ENCODE measurements at places on chromosomes 7 and 10.

- no peak for DNase-seq
These were observed 56.4 kb downstream of the PROSER2 start for GRCh38 chr10:11879387-11880094.

- no peak for DNase-seq
These were observed 86.3 kb upstream of the NPS start for GRCh38 chr10:127462643-127463295.

DNA sequence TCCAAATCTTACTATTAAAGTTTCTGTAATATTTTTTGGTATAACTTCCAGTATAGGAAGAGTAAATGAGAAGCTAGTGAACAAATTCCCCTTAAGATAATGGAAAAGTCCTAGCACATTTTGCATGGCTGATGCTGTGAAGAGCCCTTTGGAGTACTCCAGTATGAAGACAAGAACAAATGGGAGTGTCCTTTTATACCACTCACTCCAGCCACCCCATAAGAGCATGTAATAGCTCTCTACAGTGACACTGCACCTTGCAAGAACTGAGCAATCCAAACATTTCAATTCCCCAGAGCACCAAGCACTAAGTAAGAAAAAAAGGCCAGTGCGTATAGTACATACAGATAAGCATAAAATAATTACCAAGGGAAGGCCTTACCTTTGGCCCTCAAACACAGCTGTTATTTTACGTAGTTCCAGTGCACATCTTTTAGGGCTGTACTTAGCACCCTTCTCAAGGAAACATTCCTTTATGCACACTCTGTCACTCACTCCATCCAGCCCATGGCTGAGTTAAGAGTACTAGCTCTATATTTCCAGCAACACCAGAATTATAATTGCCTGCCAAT is 135.4 kb downstream of the ST7 start:
- DNase-seq, result no peak

GRCh38 chr10:86103391-86104101 is 263.0 kb downstream of the GRID1 start:
- DNase-seq, result peak; percentile 59

GRCh38 chr10:105278439-105278838 is 637.3 kb downstream of the SORCS3 start:
- DNase-seq, result no peak

DNA sequence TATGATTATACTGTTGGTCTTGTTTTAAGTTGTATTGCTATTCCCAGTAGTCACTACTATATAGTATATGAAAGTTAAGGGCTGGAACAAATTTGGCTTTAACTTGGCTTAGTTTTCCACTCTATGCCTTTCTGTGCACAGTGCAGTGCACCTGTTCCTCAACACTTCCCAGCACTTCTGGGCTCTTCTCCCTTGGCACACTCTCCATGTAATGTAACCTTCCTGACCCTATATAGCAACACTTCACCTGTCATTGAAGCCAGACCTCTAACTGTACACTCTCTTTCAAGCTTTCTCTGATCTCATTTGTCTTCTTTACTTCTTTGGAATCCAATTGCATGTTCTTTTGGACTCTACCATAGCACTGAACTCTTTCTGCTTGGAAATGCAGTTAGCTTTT is 83.9 kb upstream of the SMIM30 start:
- no peak for DNase-seq

GRCh38 chr10:100340948-100341847 is 5.8 kb upstream of the SCD start:
- DNase-seq, result no peak

DNA sequence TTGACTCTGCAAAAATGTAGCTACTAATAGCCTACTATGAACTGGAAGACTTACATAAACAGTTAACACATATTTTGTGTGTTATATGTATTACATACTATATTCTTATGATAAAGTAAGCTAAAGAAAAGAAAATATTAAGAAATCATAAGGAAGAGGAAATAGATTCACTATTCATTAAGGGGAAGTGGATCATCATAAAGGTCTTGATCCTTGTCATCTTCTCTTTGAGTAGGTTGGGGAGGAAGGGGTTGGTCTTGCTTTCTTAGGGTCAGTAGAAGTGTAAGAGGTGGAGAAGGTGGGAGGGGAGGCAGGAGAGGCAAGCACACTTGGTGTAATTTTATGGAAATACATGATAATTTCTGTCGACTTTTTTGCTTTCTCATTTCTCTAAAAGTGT is 81.3 kb downstream of the NAMPT start:
- DNase-seq, result no peak

- no peak for DNase-seq
These were observed 2.0 kb upstream of the PANK1 start for GRCh38 chr10:89646889-89647657.

DNA sequence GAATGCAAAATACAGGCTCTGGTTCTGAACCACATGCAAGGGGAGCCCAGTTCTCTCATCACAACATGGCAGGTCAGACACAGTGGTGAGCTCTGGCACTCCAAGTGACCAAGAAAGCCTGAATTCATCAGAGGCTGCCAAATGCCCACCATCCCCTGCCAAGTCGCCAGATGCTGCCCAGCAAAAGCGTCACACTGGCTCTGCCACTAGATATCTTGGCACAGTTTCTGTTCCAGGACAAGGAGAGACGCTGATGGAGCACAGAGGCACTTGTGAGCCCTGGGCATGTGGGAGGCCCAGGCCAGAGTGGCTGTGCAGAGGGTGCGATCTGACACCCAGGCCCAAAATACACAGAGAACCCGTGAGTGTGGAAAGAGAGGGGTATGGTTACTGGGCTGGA is 57.8 kb downstream of the GAD2 start:
- DNase-seq, result no peak

- DNase-seq, result peak; percentile 75
These were observed 13.6 kb upstream of the PRKAG2 start for GRCh38 chr7:151890355-151891004.

GRCh38 chr7:22952306-22953015 is 61.5 kb downstream of the HYCC1 start:
- no peak for DNase-seq

DNA sequence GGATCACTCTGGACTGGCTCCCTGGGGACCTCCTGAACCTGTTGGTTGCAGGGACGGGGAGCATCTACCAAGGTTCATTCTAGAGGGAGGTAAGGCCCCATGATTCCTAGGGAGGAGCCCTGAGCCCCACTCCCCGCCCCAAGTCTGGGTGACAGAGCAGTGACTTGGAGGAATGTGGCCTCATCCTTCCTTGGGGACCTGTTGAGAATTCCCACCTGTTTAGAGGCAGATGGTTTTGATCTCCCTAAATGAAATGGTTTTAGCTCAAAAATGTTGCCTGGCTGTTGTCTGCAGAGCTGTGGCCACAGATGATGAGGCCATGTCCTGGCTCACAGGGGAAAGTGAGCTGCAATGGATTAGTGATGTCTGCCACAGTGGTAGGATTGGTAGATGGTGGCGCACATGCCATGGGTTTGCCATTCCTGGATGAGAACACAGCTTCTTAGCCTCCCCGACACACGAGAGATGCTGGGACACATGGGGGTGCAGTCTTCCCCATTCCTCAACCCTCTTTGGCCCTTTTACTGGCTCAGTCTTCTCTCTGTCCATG is 12.3 kb downstream of the C10orf105 start:
- no peak for DNase-seq

DNA sequence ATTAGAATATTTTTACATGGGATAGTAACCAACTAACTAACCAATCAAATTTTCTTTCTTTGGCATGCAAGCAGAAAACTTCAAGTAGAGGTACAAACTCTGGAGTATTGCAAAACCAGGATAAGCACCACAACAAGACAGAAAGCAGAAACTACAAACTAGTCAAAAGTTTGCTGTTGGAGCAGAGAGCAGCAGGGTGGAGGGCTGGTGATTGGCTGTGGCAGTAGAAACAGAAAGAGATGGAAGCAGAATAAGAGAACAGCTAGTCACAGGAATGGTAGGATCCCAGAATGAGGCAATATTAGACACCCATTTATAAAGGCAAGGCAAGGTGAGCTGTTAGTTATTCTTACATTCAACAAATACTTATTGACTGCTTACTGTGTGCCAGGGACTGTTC is 6.8 kb upstream of the MACC1 start:
- no peak for DNase-seq

DNA sequence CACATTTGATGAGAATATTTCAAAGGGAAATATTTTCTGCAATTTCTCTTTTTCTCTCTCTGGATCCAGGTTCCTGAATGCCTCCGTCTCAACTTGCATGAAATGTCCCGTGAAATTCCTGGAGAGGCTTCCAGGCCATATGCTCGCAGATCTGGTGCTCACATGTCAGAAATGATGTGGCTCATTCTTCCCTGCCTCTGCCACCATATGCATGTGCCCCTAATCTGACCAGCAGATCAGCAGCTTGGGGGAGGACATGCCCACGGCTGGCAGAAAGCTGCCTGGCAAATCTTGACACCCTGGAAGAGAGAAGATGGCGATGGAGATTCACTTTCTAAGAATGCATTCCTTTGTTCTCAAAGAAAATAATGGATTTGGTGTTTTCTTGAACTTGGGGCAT is 490.7 kb downstream of the RPS24 start:
- DNase-seq, result no peak

- DNase-seq, result peak; percentile 81
These were observed 2.0 kb downstream of the TYSND1 start for GRCh38 chr10:70144372-70145110.

- DNase-seq, result no peak
These were observed 3.0 kb downstream of the SMARCD3 start for GRCh38 chr7:151245360-151246101.

DNA sequence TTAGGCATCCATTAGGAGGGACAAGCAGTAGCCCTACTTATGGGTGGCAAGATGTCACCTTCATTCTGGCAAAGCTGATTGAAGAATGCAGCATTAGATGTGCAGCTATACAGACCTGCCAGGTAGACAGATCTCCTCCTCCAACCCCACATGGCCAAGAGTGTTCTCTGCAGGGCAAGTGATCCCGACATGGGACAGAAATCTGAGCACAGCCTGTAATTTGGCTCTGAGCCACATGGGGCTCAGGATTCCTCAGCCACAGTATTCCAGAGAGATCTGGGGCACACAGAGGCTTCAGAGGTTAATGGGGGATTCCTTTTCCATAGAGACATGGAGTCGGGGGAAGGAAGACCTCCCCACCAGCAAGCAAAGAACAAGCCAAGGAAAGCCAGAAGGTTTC is 58.7 kb upstream of the GDF10 start:
- DNase-seq, result no peak

DNA sequence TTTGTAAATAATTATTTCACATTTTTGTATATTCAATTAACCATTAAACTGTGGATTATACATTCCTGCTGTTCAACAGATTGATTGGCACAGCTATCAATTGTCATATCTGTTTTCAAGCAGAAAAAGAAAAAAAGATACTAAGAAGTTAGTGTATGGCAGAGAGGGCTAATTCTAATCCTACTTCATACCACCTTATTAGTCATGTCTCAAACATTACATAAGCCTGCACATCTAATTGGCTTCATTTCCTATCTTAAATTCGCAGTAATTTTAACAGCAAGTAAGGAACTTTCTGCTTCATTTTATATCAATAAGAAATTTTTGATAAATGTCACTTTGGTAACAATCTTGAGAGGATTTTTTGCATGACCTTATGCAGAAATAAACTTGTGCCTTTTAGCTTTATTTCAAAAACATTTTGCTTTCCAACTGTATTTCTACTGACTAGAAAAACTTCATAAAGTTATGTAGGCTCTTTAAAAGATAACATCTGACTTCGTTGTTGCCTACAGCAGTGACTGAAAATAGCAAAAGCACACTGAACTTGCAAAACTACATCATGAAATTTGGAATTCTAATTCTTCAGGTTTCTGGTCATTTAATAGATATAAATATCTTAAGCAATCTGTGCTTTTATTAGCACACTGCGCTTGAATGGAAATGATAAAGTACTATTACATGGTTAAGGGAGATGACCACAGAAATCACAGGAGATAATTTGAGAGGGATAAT is 111.5 kb downstream of the SEMA3C start:
- no peak for DNase-seq

DNA sequence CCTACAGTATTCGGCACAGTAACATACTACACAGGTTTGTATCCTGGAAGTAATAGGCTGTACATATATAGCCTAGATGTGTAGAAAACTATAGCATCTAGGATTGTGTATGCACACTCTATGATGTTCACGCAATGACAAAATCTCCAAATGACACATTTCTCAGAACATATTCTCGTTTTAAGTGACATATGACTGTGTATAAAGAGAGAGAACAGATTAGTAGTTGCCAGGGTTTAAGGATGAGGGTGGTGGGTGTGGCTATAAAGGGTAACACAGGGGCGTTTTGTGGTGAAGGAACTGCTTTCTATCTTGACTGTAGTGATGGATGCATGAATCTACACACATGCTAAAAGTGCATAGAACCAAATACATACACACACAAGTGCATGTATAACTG is 101.2 kb downstream of the ARL4A start:
- DNase-seq, result no peak

GRCh38 chr7:132004529-132004928 is 448.1 kb upstream of the PODXL start:
- DNase-seq, result no peak

- no peak for DNase-seq
These were observed 265.9 kb upstream of the YAE1 start for GRCh38 chr7:39300276-39300675.

GRCh38 chr7:116953906-116954838 is 871 bp downstream of the ST7 start:
- DNase-seq, result peak; percentile 88

Measured in lower leg skin (tissue), 4 donors.